Naive thymus-derived CD8-positive, alpha-beta T cell (primary cell): ENCODE measurements at places on chromosomes 16 and 17.
A peak's percentile ranks its signal among the peaks of the same experiment; 100 is the strongest.

- no peaks in the 10 kb centered on the region for H3K36me3 ChIP-seq
- peaks cover 4% of the 10 kb centered on the region for H3K4me1 ChIP-seq
- H3K27ac ChIP-seq = peak overlapping the region; percentile 90
- DNase-seq = no peak
- no peaks in the 10 kb centered on the region for H3K27me3 ChIP-seq
Observed at GRCh38 chr17:6936370-6937028, 59.4 kb upstream of the ALOX12 start.

GRCh38 chr17:18971801-18972200, 19.8 kb downstream of the SLC5A10 start:
- no peaks in the 10 kb centered on the region for H3K27me3 ChIP-seq
- H3K4me3 ChIP-seq = no peak overlapping the region
- peaks cover 6% of the 10 kb centered on the region for H3K36me3 ChIP-seq
- H3K27ac ChIP-seq = no peak overlapping the region
- H3K4me1 ChIP-seq = no peaks in the 10 kb centered on the region
- DNase-seq = no peak

GRCh38 chr16:23082161-23082788, 67.0 kb downstream of the USP31 start:
- peaks cover 54% of the 10 kb centered on the region for H3K36me3 ChIP-seq
- DNase-seq = no peak
- no peak overlapping the region for H3K27ac ChIP-seq
- no peaks in the 10 kb centered on the region for H3K4me1 ChIP-seq

DNA sequence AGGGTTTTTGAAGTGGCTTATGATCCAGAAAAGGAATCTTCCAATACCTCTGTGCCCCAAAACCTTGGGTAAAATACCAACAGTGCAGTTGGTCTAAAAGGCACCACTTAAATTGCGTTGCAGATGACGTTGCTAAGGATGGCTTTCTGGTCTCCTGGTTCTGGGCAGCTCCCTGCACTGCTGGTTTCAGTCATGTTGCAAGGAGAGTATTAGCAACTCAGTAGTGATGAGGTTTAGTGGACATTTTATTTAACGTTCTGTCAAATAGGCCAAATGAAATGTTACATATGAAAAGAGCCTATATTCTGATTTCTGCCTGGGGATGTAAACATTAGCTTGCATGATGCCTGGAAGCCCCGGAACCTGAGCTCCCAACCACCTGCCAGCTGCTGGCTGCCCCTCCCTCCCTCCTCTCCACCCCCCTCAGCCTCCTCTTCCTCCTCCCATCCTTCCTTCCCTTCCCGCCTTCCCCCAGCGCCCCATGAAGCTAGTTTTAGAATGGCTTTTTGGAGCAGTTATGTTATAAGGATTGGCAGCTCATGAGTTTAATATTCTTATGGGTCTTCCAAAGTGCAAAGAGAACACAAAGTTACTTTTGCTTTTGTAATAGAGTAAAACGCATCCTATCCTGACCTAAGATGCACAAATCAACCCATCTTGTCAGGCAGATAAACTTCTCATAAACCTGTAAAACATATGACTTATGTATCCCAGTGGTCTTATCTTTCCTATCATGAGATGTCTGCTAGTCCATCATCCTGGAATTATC, 20.7 kb downstream of the CD7 start:
- H3K27ac ChIP-seq = peak overlapping the region; percentile 100
- H3K4me3 ChIP-seq = peak overlapping the region; percentile 93
- H3K36me3 ChIP-seq = no peaks in the 10 kb centered on the region
- H3K4me1 ChIP-seq = peaks cover 77% of the 10 kb centered on the region
- DNase-seq = peak; percentile 44
- no peaks in the 10 kb centered on the region for H3K27me3 ChIP-seq

GRCh38 chr17:72684405-72685020, 408.0 kb downstream of the SLC39A11 start:
- no peaks in the 10 kb centered on the region for H3K4me1 ChIP-seq
- peaks cover 5% of the 10 kb centered on the region for H3K36me3 ChIP-seq

DNA sequence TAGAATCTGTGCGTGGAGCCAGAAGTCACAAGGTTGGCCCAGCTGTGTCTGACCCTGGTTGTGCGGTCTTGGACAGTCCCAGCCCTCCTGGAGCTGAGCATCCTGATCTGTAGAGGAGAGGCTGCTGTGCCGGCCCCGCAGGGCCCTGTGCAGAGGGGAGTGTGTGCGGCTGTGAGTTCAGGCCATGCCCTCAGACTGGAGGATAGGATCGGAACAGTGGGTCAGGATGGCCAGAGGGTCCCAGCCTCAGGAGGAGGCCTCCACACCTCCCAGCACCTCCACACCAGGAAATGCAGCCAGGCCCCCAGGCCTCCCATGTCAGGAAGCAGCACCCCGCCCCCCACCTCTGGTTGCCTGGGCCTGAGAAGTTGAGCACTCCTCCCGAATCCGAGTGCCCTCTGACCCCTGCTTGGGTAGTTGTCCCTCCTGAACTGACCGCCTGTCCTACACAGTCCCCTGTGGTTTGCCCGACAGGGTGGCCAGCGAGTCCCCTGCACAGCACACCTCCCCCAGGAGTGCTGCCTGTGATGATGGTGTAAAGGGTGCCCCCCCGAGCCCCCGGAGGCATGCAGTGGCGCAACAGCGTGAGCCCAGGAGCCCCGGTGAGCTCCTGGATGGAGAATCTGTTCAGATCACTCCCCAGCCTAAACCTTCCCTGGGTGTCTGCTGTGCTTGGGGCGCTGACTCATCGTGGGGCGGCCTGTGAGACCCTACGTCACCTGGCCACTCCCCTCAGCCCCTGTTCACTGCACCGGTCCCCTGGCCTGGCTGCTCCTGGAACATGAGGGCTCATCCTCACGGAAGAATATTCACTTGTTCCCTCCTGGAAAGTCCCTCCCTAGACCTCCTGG, 285.2 kb downstream of the SEC14L1 start:
- peak overlapping the region; percentile 67 for H3K4me3 ChIP-seq
- peaks cover 40% of the 10 kb centered on the region for H3K4me1 ChIP-seq
- DNase-seq = peak; percentile 65

GRCh38 chr17:75565066-75565465, 22.5 kb upstream of the MYO15B start:
- no peak overlapping the region for H3K4me3 ChIP-seq
- H3K36me3 ChIP-seq = peaks cover 2% of the 10 kb centered on the region
- no peak for DNase-seq
- H3K27me3 ChIP-seq = no peaks in the 10 kb centered on the region

DNA sequence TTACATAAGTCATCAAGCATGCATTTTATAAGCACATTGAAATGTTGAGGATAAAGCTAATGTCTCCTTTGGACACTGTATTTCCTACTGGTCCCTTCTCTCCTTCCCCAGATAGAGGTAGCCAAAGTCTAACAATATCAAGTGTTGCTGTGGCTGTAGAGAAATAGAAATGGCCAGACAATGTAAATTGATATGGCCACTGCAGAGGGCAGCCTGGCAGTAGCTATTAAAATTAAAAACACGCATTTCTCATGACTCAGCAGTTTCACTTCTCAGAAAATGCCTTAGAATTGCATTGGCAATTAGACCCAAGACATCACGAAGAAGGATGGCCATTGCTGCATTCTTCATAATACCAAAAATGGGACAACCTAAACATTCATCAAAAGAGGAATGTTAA, 46.8 kb upstream of the MRTFB start:
- no peak for DNase-seq
- H3K27ac ChIP-seq = no peak overlapping the region
- H3K36me3 ChIP-seq = peaks cover 11% of the 10 kb centered on the region
- H3K4me1 ChIP-seq = no peaks in the 10 kb centered on the region
- H3K27me3 ChIP-seq = peaks cover 29% of the 10 kb centered on the region
